ENCODE measurements at places on chromosomes 2 and 18.

GRCh38 chr2:212154477-212154878 is 384.1 kb downstream of the ERBB4 start:
- no peak for DNase-seq

GRCh38 chr18:75958683-75959082 is 531.2 kb upstream of the SMIM21 start:
- DNase-seq, result no peak

DNA sequence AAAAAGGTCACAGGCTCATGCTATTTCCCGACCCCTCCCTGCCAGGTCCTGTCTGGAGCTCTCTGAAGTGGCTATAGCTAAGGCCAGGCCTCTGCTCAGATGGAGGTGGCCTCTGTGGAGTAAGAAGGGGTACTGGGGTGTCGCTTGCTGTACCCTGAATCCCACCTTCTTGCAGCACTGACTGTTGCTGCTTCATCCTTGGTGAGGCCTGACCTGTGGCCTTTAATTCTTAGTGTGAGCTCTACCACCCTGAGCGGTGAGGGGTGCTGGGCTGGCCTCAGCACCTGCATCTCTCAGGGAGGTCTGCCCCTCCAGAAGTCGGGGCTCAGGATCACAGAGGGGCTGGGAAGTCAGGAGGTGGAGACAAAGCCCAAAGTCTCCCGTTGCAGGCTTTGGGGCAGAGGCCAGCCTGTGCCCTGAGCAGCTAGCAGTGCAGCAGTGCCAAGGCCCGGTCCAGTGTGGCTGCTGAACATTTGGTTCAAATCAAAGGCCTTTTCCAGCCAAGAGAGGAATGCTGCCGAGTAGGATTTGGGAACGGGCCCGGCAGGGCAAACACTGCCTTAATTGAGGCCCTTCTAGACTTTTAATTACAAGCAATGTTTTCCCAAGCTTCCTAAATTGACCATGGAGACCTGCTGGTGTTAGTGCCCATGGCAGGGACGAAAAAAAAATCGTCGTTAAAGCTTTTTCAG is 133.5 kb upstream of the HAAO start:
- DNase-seq, result no peak

GRCh38 chr2:25226827-25227226 is 58.4 kb upstream of the POMC start:
- DNase-seq, result no peak

DNA sequence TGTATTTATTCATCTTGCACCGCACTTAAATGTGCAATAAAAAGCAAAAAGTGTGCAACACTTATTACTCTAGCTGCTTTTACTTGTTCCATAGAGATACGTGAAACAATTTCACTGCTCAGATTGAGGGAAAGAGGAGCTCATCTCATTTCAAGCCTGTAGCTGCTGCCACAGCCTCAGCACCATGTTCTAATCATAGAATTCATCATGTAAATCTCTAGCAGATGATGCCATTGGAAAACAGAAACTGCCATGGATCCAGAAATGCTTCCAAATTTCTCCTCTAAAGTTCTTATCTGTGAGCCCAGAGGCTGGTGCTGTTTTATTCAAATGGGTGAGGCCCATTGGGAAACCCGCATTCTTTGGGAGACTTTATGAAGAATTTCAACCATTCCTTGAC is 2.0 kb downstream of the CDC42EP3 start:
- no peak for DNase-seq

GRCh38 chr18:42444349-42444748 is 489.3 kb downstream of the PIK3C3 start:
- DNase-seq, result no peak

DNA sequence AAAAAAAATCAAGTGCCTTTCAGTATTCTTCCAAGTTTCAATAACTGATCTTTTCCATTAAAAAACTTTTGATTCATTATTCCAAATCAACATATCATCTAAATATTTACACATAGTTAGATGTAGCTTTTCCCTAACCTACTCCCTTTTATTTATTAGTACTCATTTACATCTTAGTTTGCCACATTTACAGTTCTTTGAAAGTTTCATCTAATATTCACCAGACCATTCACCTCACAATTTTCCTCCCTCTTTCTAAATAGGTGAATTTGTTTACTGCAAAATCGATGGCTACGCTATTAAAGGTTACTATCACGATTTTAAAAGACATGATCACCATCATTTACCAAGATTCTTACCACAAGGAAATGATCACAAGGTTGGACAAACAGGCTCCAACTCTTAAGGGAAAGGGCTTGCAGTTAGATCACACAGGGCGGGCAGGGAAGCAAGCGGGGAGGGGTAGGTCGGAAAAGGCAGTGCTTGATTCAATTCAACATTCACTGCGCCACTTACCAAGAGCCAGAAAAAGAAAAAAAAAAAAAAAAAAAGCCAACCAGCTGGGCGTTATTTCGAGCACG is 654 bp upstream of the MARCHF7 start:
- no peak for DNase-seq

DNA sequence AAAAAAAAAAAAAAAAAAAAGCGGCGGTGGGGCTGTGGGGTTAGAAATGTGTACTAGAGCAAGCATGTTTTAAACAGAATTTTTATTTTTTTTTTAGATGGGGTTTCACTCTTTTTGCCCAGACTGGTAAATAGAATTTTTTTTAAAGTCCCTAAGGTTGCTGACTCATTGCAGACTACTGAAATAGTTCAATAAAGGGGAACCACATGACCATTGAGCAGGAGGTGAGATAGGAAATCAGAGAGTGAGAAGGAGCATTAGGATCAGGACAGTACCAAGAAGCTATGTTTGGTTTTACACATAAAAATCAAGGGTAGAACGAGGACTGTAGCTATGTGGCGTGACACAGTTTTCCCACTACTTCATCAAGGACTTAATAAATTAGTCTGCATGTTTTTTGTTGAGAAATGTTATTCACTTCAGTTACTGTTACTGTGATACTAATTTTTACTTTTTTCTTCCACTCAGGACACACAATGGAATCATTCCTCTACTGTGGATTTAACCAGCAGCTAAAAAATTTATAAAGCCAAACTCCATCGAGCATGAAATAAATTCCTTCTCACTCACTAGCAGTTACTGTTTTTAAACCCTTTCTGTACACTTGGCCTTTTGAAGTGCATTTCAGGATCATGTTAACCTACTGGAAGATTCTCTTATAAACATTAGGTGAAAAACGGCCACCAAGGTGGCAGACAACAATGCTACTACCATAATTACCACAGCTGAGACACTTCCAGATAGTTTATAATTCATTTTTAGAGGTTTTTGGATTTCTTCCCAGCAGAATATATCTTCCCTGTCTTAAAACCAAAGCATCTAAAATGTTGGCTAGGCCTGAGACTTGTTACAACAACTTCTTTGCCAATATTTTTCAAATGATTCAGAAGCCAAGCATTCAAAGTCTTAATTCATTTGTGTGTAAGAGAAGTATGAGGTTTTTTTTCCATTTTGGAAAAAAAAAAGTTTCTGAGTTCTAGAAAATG is 33.2 kb downstream of the LAMA1 start:
- no peak for DNase-seq

DNA sequence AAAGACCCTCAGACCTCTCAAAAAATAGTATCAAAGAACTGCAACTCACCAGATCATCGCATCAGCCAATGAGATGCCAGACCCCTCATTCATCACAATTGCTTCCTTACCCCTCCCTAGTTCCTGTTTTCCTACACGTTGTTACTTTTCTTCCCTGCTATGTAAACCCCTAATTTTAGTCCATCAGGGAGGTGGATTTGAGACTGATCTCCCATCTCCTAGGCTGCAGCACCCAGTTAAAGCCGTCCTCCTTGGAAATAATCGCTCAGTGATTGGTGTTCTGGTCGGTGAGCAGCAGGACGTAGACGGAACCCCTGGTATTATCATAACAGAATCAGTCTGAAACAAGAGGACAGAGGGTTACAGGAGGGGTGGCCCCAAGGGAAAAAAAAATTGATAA is 44.0 kb upstream of the MAP4K4 start:
- DNase-seq, result no peak

GRCh38 chr2:149225446-149225845 is 104.9 kb upstream of the LYPD6 start:
- peak; percentile 79 for DNase-seq

GRCh38 chr2:120235681-120236080 is 12.5 kb upstream of the TMEM185B start:
- no peak for DNase-seq

DNA sequence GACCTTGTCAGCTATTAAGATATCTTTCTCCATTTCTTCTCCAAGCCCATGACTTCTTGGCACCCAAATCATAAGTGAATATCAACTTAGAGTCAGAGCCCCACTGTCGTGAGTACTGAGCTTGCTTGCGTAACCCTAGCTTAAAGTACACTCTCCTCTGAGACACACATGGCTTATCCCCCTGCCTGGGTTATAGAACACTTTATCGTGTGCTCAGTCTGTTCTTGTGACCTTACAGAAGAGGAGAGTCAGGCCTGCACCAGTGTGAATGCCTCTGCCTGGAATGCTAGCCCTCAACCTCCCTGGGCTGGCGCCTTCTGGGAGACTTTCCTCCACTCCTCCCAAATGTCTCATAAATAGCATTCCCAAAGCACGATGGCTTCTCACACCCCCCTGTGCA is 79.3 kb downstream of the CEP192 start:
- no peak for DNase-seq

DNA sequence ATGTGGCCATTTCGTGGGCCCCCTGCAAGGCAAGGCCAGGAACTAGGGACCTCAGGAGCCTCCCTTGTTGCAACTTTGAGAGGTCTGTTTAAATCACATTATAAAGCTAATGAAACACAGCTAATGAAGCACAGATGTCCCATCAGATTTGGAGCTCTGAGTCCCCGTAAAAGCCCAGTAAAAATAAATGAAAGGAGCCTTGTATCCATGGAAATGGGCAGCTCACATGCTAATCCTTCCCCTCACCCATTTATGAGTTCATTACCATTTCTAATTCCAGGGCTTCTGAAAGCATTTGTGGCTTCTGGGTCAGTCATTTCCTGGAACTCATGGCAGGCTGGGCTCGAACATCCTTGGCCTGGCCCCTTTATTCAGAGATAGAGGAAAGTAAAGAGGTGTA is 274.8 kb downstream of the SS18 start:
- no peak for DNase-seq

DNA sequence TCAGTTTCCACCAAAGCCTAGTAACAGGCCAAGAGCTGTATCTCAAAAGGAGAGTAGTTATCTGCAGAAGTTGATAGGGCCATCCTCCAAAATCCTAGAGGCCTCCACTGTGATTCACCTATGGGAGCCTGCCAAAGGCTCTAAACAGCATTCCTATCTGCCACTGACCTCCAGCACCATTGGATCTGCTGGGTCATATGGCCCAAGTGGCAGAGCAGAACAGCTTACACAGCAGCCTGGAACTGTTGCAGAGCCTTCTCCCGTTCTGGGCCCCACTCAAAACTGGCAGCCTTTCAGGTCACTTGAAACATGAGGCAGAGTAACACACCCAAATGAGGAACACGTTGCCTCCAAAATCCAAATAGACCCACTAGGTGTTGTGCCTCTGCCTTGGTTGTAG is 345.2 kb upstream of the RND3 start:
- DNase-seq, result no peak

GRCh38 chr2:43943809-43944452 is 51.9 kb downstream of the LRPPRC start:
- peak; percentile 65 for DNase-seq

GRCh38 chr2:102438578-102438977 is 15.6 kb downstream of the IL18RAP start:
- DNase-seq, result no peak

DNA sequence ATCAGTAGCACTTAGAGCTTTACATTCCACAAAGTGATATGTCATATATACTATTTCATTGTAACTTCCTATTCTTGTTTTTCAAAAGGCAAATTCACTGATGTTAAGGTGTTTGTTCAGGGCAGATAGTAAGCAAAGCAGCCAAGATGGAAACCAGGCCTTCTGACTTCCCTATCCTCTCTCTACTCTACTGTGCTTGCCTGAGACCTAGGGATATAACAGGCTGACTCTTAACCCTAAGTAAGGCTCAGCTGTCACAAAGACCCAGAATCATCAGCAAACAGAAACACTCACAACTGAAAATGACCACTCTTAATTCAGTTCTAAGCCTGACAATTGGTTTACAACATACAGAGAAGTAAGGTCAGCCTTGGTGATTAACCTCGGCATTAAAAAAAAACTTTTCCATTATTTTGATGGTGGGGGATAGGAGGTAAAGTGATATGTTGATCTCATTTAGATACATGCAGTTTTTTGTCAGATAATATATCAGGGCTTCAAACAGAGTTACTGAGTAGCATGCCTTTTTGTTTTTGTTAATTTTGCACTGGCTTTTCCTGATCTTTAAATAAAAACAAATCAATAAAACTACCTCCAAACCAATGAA is 95.4 kb upstream of the CHRNA1 start:
- no peak for DNase-seq

- DNase-seq, result no peak
Measured at GRCh38 chr2:121887513-121888188, 132.2 kb downstream of the TSN start.
